Thoracic aorta endothelial cell (primary cell): ENCODE measurements at places on chromosomes 1 and 21. TPM values are rescaled to one million over a fixed set of nuclear protein-coding genes. Genes with fewer than 3 reads are reported as not detected.

Gene HPDL
- total RNA-seq: 4.7 and 9.7 TPM in 2 replicates

Gene SYCP1
- total RNA-seq: not detected in 2 replicates

Gene S100A7
- total RNA-seq: not detected in 2 replicates

Gene CHAF1B
- total RNA-seq: 8.2 and 10.8 TPM in 2 replicates

Gene ATXN7L2
- 2.8 and 2.9 TPM in 2 replicates for total RNA-seq

Gene BMP8B
- total RNA-seq: under 0.01 and 0.22 TPM in 2 replicates

Gene NPR1
- total RNA-seq: 3.7 and 7.8 TPM in 2 replicates

Gene PDPN
- total RNA-seq: not detected in 2 replicates

Gene COL11A1
- total RNA-seq: 0.66 TPM in 1 of 2 replicates, not detected in the other

Gene JAM2
- 1.9 and 2.4 TPM in 2 replicates for total RNA-seq

Gene OR2T11
- not detected in 2 replicates for total RNA-seq
